ENCODE measurements at places on chromosomes 7 and 10.

DNA sequence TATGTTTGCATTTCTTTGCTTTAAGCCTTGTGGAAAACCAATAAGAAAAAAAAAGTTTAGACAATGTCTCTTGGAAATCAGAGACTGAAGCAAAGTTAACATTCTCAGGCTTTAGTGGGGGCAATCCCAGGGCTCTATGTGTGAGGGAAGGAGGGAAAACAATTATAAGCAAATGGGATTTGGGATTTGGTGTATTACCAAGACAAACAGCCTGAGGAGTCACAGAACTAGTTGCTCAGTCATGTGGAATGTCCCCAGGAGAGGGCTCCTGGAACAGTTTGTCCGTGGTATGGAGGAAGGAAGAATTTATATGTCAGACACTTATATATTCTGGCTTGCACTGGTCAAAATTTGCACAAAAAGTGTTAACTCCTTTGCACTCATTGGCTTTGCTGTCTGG lies 562.9 kb upstream of the TPK1 start:
- DNase-seq, result no peak

DNA sequence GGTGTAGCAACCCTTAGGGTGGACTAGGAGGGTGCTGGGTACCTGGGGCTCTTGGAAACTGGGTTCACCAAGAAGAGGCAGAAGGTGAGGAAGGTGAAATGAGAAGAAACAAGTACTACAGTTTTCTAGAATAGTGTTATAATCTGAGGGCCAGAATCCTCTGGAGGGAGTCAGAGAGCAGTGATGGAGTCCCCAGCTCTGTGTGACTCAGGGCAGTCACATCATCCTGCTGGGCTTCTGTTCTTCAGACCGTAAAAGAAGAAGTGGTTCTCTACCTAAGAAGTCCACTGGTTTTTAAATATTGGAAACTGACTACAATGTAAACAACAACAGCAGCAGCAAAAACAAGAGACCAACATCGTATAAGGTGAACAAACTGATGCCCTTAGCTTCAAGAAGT lies 197.3 kb downstream of the PRPF18 start:
- DNase-seq, result peak; percentile 45

DNA sequence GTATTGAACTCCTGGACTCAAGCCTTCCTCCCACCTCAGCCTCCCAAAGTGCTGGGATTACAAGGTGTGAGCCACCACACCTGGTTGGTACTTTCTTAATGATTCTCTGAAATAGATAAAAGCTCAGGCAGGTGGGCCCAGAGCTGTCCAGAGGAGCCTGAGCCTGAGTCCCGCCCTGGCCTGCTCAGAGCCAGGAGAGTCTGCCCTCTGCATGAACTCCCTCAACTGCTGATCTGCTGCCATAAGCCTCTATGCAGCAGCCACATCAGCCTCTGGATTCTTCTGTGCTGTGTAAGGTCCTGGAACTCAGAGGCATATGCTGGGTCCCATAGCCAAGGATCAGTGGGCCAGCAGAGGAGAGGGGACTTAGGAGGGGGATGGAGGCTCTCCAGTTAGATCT lies 23.1 kb upstream of the DDIT4 start:
- DNase-seq, result no peak

- no peak for DNase-seq
These were observed 135.1 kb upstream of the CHST15 start for GRCh38 chr10:124228471-124228870.

- no peak for DNase-seq
These were observed 189.4 kb upstream of the STEAP4 start for GRCh38 chr7:88495881-88496725.

DNA sequence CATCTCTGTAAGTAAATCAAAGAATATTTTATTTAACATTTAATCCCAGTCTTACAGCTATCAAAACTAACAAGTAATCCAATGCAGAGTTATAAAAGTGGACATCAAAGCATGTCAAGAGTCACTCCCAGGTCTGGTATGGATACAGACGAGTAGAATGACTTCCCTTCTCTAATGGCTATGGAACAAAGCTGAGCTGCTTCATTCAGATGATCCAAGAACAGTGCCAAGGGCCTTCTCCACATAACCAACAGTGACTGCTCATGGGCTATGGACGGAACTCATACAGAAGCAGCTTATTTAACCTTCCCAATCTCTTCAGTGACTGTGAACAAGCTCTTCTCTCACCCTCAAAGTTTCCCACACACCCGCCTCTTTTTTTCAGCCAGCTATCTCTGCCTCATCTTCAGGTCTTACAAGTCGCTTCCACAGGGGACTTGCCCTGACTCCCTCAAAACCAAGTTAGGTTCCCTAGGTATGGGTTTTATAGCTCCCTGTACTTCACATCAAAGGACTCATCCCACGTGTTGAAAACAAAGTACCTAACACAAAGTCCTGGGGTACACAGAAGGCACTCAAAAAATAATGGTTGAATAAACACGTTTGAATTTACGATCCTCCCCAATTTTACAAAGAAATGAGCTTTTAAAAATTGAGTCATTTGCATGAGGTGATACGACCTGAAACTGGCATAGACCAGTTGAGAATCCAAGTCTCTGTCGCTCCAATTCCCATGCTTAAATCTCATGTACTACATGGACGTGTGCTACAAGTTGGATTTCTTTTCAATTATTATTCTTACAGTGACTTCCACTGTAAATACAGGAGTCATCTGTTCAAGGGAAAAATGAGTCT lies 3.1 kb downstream of the USP6NL start:
- DNase-seq, result no peak

GRCh38 chr10:72611783-72612182 lies 14.1 kb downstream of the MICU1 start:
- no peak for DNase-seq

DNA sequence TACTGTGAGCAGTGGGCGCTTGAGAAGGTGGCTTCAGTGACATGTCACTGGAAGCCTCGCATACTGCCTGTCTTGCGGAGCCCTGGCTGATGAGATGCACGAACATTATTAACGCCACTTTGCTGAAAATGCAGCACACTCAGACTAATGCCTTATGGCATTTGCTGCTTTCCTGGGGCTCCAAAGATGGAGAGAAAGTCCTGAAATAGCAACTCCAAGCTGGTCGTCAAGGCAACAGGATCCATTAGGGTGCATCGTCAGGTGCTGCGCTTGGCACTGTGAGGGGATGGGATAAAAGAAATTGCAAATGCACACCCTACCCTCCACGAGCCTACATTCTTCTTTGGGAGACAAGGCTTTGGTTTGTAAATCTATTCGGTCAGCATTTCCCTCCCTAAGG lies 592.5 kb downstream of the TYW1 start:
- DNase-seq, result no peak

DNA sequence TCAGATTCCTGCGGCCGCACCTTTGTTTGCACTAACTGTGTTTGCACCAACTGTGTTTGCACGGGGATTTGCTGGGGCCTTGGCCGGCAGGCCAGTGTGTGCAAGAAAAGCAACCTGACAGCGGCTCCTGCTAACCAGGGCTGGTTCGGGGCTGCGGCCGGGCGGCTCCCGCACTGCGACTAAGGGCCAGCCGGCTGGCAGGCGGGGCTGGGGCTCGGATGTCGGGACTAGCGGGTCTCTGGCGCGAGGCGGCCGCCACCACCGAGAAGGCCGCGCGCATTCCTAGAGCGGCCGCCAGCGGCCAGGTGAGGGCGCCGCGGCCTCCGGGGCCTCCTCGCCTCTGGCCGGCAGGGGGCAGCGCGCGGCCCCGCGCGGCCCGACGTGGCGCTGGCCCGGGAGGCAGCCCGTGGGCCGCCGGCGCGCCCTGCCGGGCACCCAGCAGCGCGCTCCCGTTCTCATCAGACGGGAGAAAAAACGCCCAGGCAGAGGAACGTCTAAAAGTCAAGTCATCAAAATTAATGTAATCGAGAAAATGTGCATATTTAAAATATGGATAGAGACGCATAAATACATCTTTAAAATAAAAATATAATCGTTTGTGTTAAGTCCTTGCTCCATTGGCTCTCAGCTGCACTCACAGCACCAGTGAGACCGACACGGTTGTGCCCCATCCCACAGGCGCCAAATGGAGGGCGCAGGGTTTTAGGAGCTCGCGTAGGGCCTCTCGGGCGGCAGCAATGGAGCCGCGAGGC lies 38.5 kb downstream of the ZNF777 start:
- DNase-seq, result peak; percentile 77

GRCh38 chr7:44201813-44202212 lies 1.0 kb downstream of the YKT6 start:
- DNase-seq, result peak; percentile 35

- DNase-seq, result no peak
These were observed 24.3 kb downstream of the PDZD8 start for GRCh38 chr10:117350909-117351308.

DNA sequence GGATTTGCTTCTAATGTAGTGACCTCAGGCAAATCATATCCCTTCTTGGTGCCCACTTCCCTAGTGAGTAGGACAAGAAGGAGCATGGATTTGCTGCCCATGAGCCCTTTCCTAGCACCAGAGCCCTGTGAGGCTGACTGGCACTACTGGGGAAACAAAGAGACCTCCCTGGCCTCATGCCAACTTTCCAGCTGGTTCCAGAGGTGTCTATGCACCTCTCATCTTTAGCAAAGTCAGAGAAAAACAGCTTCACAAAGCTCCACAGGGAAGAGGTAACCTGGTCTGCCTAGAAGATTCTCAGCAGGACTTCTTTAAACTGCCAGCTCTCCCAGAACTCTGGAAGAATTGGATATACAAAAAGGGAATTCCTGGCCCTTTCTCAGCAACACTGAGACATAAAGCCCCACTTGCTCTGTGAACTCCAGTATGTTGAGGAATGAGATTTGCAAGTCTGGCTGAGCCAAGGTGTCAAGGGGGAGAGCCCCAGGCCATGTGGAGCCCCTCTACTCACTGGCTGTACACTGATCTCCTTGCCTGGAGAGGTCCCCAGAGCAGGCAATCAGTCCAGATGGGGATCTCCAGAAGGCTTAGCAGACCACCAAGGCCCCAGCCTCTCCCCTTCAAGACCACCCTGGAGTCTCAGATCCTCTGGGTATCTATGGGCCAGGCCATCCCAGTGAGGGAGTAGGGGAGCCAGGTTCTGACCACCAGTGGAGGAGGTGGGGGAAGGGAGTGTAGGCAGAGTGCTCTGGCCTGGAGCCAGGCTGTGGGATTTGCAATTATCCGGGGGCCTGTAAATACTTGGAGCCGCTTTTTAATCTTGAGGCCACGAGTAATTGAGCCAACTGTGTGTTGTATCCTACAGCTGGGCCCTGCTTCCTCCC lies 24.4 kb upstream of the RBM20 start:
- no peak for DNase-seq

DNA sequence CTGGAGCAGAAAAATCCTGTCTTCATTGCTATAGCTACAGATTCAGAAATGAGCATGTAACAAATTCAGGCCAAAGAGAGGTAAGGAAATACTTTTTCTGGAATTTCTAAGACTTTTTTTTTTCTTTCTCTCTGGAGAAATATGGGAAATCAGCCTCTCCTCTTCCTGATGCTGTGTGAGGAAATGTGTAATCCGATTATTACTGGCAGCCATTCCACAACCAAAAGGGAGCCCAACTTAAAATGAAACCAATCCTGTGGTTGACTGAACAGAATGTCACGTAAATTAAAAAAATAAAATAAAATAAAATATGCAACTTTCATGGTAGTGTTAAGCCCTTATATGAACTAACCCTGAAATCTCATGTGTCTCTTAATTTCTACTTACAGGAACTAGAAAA lies 10.7 kb upstream of the POT1 start:
- no peak for DNase-seq

GRCh38 chr7:85529201-85529600 lies 342.3 kb upstream of the SEMA3D start:
- no peak for DNase-seq

GRCh38 chr7:41121228-41121627 lies 581.7 kb downstream of the INHBA start:
- DNase-seq, result no peak

DNA sequence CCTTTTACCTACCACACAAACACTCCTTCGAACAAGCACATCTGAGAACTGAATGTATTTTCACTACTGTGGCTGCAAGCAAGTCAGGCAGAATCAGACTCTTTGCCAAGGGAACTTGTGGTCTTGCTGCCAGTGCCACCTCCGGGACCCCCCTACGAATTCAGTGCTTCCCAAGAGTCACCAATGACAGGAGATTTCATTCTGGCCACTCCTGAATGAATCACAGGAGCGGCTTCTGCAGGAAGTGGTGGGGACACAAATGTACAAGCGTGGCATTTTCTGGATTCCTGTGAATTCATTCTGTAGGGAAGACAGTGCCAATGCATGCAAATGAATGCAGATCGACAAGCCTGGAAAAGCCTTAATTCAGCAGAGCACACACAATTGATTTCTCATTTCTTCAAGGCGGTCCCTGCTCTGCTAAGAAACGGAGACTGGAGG lies 161.2 kb downstream of the CAMK1D start:
- DNase-seq, result no peak

GRCh38 chr7:52670608-52671225 lies 364.7 kb upstream of the POM121L12 start:
- no peak for DNase-seq

DNA sequence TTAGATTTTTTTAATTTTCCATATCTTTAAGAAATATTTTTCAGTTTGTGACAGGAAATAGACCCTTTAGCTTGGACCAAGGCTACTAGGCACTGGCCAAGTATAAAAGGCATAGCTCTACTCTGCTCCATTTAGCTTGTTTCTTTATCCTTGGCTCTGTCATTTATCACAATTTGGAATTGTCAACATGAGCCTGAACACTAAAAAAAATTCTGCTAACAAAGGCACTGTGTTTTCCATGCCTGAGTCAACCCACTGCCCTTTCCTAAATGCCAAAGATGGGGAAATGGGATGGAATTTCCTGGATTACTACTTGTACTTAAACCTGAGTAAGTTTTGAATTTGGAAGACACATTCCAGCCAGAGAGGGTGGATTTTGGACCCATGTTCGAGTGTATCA lies 128.4 kb downstream of the NSUN6 start:
- DNase-seq, result no peak

DNA sequence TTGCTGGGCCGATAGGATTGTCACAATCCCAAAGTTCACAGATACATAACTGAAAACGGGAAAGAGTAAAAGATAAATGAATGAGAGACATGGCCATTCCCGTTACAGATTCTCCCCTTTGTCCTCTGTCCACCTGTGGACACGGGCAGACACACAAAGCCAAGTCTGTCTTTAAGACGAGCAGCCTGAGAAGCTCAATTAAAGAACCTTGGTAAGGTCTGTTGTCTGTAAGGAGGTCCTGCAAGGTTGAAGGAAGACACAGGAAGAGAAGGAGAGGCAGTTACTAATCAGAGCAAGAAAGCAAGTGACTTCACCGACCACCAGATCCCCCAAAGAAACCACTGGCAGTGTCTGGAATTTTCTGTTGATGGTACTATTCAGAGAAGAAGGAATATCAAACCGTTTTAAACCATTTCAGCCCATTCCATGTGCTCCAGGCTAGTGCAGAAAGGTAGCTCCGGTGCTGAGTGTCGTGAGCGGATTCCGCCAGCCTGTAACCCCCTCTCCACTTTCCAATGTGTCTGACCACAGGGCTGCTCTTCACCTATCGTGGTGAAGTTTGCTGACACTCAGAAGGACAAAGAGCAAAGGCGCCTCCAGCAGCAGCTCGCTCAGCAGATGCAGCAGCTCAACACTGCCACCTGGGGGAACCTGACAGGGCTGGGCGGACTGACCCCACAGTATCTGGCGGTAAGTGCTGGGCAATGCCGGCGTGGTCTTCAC lies 252.6 kb downstream of the CELF2 start:
- DNase-seq, result peak; percentile 35

GRCh38 chr7:30788640-30789333 lies 17.6 kb downstream of the MINDY4 start:
- no peak for DNase-seq

- no peak for DNase-seq
These were observed 338.1 kb downstream of the DNAJB6 start for GRCh38 chr7:157674715-157675426.

- peak; percentile 70 for DNase-seq
These were observed at the start of gene NT5C3A for GRCh38 chr7:33062023-33062781. NT5C3A (minus strand) TSS chr7:33062776; CDS start chr7:33062705, 71 bp downstream.

- no peak for DNase-seq
These were observed 1.8 kb downstream of the COMMD3 start for GRCh38 chr10:22317771-22318565.

Data from RWPE1 (cell line).